Stimulated activated naive CD4-positive, alpha-beta T cell treated with Interleukin-2 at 50 U/mL for 16 hours (primary cell): ENCODE measurements at places on chromosomes 3 and 15.

DNA sequence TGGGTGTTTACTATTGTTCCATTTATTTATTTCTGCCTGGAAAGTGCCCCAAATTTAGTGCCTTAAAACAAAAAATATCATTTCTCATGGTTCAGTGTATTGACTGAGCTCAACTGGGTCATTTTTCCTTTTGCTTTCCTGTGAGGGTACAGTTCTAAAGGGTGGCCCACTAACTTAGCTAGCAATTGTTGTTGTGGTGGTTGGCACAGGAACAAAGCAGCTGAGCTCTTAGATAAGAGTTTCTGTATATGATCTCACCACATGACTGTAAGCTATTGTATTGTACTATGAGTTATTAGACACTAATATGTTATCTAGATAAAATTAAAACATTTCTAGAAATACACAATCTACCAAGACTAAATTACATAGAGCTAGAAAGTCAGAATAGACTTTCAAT, 1283.7 kb downstream of the OTOL1 start:
- DNase-seq, result no peak

DNA sequence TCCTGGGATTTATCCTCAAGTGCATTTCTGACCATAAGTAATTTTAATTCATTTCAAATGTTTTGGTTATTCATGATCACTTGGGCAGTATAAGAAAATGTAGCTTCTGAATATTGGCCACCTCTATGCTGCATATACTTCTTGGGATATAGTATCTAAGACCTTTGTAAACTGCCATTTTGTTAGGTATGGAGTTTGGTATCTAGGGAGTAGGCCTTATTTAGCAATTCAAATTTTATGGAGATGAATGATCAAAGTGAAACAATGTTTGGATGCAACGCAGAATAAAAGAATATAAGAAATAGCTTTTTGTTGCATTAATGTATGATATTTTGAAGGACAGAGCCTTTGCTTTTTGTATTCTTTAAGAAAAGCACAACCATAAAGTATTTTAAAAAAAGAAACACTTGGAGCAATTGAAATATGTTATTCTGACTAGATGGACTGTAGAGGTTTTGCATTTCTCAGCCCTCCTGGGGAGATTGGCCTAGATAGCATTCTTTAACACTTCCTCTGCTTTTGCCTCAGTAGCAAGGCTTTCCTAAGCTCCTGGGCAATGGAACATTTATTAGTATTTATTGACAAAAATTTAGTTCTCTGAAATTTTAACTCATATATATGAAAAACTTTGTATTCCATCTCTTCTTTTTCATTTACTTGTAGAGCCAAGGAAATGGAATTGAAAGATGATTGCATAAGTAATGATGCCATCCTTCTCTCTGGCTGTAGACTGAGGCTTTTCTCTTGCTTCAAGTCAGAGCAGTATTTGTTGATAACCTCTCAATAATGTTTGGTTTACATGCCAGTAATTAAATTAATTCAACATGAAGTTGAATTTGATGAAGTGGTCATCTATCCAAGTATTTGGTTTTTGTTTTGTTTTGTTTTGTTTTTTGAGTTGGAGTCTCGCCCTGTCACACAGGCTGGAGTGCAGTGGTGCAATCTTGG, 61.8 kb upstream of the UTS2B start:
- DNase-seq, result no peak

- no peak for DNase-seq
Observed at GRCh38 chr15:48373821-48374451, 42.7 kb downstream of the DUT start.

DNA sequence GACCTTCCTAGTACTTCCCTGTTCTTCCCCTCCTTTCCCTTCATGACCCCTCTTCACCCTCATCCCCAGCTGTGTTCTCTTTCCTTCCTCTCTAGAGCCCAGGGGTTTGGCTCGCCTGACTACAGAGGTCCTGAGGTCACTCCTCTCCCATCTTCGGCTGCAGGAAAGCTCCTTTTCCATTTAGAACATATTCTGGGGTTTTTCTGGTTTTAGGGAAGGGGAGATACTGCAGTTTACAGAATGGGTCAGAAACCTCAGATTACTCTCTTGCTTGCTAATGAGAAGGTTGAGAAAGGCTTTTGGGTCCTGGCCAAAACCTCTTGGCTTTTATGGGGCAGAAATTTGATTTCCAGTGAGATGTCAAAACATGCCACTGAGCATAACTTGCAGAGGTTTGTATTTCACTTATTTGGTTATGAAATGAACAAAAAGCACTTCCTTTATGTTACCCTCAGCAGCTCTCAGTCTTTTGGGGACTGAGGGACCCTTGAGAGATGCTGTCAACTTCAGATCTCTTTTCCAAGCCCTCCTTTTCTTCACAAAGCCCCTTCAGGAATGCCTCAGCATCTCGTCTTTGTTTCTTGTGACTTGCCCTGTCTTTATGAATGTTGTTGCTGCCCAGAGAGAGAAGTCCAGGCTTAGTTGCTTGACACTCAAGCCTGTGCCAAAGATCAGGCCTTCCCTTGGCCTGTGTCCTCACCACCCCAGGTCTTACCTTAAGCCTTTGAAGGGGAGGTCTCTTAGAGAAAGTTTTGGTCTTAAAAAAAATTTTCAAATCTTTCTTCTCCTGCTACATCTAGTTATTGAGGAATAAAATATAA, 121.7 kb upstream of the TPM1 start:
- DNase-seq, result no peak

GRCh38 chr3:120449701-120450599, 842 bp downstream of the FSTL1 start:
- no peak for DNase-seq

DNA sequence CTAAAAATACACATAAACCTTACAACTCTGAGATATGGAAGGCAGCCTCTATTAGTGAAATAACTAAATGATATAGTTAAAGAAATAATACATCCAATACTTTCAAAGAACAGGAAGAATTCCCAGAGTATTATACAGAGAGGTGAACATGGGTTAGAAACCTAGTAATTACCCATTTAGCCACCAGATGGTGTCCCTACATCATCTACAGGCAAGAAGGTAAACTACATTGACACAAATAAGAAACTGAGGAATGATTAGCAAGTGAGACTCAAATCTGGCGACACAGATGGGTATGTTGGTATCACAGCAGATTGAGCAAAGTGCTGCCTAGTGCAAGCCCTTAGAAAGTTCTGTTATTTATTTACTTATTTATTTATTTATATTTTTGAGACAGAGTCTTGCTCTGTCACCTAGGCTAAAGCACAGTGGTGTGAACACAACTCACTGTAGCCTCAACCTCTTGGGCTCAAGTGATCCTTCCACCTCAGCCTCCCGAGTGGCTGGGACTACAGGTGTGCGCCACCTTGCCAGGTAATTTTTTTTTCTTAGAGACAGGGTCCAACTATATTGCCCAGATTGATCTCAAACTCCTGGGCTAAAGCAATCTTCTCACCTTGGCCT, 28.2 kb downstream of the NEK4 start:
- no peak for DNase-seq

GRCh38 chr15:67505675-67506572, 15.0 kb upstream of the C15orf61 start:
- no peak for DNase-seq

GRCh38 chr3:125118600-125118999, 62.8 kb upstream of the HEG1 start:
- DNase-seq, result no peak

DNA sequence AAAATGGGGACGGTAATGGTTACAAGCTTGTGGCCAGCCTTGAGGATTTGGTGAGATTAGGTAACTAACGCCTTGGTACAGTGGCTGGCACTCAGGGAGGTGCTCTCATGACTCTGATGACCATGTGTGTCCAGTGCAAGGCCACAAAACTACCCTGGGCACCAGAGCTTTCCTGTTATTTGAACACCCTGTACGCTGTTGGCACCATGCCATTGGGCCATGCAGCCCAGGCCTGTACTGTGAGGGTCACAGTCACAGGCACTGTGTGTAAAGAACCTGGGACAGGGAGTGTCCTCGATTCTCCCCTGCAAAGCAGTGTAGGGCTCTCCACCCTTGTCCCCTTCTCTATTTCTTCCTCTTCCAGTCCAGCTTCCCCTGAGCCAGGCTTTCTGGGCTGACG, 6.3 kb downstream of the TMEM43 start:
- no peak for DNase-seq

DNA sequence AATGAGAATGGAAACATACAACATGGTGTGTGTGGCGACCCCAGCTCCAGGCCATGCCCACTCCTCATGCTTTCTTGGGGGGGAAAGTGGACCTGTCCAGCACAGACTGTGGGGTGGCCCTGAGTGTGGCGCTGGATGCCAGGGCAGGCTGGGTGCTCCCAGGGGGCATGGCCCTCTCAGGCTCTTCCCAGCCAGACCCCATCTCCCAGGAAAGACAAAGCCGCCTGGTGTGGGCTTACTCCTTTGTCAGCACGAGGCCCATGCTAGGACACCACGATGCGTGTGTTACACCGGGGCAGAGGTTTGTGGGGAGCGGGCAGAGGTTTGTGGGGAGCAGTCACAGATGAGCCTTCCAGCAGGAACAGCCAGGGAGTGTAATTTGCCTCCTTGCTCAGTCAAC, 68.5 kb downstream of the ABTB1 start:
- no peak for DNase-seq

DNA sequence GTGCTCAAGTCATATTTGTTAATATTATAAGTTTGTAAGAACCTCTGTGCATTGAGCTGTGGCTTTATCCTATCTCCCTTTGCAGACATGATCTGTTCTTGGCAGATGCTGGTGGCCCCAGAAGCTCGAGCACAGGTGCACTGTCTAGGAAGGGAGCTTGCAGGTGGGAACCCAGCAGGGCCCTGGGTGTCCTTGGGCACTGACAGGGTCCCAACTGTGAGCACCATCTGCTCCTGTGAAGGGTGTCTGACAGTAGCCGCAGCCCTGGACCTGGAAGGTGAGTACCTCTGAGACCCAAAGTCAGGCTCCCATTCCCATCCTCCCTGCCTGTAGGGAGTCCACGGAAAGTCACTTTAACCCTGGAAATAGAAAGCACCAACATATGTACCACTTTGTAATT, 2.4 kb upstream of the REC114 start:
- DNase-seq, result no peak

DNA sequence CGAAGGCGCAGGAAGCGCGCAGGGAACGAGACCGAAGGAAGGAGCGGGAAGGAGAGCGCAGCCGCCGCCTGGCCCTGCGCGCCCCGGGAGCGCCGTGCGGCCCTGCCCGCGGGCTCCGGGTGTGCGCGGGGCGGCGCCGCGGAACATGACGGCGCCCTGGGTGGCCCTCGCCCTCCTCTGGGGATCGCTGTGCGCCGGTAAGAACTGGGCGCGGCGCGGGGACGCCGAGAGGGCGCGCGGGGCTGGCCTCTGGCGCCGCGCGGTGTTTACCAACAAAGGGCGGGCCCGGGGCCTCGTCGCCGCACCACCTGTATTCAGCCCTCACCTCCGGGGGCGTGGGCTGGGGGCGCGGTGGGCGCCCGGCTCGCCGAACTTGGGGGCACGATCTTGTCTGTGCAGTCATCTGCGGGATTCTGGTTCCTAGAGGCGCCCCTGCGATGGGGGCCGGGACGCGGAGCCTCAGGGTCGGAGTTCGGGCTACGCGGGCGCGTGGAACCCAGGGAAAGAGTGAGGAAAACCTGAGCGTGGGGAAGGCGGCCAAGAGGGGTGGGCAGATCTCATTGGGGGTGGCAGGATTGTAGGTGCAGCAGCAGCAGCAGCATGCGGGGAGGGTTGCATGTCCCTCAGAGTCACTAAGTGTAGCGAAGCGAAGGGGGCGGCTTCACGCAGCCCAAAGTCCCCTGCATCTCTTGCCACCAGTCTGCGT, 641 bp downstream of the ACVR2B start:
- peak; percentile 15 for DNase-seq
